ENCODE measurements at places on chromosomes 2 and 18.

- DNase-seq, result peak; percentile 65
Measured at GRCh38 chr2:47520825-47521665, 118.1 kb downstream of the MSH2 start.

GRCh38 chr2:20449501-20450200, 2.8 kb downstream of the RHOB start:
- DNase-seq, result no peak

DNA sequence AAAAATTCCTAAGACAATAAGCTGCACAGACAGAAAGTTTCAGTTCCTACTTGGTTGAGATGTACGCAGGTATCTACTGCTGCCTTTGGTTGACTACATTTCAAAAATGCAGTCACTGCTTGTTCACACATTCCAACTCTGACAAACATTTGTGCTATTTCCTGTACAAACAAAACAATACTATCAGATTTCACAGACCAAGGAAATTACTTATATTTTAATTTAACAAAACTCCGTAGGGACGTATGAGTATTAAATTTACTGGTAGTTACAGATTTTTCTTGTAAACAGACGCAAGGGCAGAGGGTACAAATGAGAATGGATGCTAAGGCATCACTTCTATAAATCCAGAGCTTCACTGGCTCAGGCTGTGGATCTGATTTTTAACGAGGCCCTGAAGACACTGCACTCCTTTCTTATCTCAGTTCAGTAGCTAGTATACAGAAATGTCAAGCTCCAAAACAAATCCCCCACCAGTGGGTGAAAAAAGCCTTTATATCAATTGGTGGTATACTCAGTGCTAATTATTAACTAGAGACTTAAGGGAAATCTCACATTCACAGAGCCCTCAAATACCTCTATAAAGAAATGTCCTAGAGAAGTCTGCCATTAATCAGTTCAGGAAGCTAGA, 31.7 kb upstream of the TTC32 start:
- DNase-seq, result no peak

- DNase-seq, result no peak
Measured at GRCh38 chr2:65511306-65511705, 78.9 kb upstream of the SPRED2 start.

- DNase-seq, result no peak
Measured at GRCh38 chr2:70726947-70727725, 40.9 kb downstream of the ADD2 start.

- DNase-seq, result no peak
Measured at GRCh38 chr2:238169048-238169707, 10.4 kb downstream of the ERFE start.

DNA sequence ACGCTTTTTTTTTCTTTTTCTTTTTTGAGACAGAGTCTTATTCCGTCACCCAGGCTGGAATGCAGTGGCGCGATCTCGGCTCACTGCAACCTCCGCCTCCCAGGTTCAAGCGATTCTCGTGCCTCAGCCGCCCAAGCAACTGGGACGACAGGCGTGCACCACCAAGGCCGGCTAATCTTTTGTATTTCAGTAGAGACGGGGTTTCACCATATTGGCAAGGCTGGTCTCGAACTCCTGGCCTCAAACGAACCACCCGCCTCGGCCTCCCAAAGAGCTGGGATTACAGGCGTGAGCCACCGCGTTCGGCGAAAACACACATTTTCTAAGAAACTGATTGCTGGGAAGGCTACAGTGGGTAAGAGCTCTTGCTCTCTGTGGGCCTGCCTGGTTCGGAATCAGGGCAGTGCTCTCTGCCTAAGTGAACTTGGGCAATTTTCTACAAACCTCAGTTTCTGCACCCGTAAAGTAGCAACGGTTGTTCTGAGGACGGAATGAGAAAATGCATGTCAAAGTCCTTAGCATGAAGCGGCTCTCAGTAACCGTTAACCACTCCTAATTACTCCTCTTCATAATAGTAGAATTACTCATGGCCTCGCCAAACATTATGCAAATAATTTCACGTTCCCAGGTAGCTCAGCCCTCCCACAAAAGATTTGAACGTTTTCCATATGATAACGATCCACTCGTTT, 1.0 kb upstream of the PMAIP1 start:
- no peak for DNase-seq

All from stimulated activated CD8-positive, alpha-beta memory T cell treated with anti-CD3 and anti-CD28 coated beads, Interleukin-7, amount 100 ng/mL, for 4 hours (primary cell).